ENCODE measurements at places on chromosomes 2 and 18.

DNA sequence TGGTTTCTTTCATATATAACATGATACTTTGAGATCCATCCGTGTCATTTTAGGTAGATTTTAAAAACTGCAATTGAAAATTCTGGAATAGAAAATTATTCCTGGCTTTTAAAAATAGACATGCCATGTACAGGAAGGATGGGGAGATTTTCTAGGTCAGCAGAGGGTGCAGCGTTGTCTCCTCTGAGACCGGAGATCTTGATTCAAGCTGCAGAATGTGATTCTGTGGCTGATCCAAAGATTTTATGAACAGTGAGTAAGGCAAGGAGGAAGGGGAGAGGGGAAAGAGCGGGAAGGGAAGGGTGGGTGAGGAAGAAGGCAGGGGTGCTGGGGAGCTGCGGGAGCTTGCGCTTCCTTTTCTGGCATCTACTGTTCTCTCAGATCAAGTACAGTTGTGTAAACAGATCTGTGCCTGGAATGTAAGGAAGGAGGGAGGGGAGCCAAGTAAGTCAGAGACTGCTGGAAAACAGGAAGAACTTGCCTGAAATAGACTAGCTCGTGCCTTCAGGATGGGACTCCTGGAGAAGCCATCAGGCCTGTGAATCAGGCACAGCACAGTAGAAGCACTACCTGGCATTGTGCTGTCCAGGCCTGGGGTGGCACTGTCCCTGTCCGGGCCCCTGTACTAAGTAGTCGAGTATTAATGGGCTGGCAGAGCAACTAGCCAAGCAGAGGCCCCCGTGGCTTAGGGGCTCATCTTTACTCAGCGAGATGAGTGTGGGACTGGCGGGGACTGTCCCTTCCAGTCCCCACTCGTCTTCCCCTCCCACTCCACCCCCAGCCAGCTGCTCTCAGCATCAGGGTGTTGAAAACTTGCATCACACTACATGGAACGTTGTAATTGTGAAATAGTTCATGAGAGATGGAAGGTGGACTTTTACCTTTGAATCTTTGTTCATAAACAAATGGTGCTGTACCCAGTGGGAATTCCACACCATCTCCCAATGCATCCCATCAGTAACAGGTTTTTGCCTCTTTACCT is 163.5 kb downstream of the UXS1 start:
- no peak for DNase-seq

- no peak for DNase-seq
These were observed 19.4 kb upstream of the RNF138 start for GRCh38 chr18:32072321-32072720.

DNA sequence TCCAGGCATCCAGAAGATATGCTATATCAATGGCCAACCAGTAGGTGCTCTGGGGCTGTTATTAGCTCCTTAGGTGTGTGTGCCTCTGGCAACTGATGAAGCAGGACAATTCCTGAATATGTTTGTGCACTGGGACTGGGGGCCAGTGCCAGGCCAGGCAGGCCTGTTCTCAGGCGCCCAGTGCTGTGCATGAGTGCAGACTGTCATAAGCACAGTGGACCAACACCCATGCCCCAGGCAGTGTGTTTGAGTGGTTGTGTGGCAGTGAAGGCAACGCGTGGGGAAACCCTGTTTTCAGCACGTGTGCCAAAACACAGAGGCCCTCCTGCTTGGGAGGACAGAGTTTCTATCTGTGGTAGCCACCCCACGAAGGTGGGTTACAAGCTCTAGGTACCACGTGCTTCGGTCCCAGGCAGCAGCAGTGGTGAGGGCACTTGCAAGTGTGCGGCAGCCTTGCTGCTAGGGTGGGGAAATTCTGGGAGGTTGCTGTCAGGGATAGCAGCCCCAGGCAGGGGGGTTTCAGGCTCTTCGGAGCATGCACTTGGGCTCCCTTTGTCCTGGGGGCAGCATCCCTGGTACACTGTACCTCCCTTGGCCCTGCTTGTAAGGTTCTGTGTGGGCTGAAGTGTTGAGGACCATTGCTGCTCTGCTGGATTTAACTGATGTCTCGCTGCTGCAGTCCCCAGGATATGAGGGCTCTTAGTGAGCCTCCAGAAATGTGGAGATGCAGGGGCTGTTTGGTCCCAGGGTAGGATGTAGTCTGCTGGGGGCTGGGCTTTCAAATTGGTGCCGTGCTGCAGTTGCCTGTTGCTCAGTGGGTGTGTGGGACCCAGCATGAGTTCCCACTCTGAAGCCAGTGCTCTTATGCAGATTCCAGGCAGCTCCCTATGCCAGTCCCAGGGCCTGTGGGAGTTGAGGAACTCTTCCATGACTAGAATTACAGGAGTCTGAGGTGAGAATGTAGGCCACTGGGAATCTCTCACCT is 280.9 kb downstream of the RPRM start:
- no peak for DNase-seq

- DNase-seq = no peak
These were observed 35.2 kb downstream of the OTOF start for GRCh38 chr2:26442707-26443106.

DNA sequence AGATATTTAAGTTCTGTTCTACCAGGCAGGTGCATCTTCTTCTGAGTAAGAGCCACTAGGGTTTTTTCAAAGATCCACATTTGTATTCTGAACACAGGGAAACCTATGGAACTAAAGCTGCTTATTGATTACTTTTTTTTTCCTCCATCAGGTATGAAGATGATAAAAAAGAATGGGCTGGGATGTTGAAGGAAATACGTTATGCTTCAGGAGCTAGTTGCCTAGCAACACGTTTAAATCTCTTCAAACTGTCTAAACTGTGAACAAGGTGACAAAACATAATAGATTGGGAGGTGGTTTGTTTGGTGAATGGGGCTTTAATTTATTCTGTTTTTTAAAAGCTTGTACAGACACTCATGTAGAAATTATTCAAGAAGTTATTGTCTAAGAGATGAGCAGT is 15.9 kb downstream of the KLHL41 start:
- no peak for DNase-seq

DNA sequence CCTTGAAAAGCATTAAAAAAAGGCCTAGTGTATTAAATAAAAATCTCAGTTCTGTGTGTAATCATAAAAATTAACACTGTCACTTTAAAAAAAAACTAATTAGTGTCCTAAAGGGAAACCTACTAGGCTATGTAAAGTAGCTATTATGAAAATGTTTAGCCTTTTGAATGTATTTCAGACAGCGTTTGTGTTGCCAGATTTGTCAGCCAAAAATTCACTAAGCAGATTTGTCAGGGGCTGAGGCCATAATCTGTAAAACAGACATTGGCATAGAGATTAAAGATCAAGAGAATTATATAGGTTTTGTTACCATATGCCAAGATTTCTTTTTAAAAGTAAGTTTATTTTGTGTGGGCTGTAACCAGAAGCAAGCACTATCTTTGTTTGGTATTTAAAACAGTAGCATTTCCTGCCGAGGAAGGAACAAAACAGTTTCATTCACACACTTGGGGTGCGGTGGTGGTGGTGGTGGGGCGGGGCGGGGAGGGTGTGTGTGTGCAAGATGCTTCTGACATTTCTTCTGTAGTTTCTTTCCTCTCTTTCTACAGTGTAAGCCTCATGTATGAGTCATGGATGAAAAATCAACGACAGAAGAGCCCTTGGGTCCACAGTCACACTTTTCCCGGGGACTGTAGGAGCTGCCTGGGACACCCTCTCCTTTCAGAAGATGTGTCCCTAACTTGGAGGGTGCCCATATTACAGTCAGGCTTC is 328.5 kb upstream of the FANCL start:
- no peak for DNase-seq

DNA sequence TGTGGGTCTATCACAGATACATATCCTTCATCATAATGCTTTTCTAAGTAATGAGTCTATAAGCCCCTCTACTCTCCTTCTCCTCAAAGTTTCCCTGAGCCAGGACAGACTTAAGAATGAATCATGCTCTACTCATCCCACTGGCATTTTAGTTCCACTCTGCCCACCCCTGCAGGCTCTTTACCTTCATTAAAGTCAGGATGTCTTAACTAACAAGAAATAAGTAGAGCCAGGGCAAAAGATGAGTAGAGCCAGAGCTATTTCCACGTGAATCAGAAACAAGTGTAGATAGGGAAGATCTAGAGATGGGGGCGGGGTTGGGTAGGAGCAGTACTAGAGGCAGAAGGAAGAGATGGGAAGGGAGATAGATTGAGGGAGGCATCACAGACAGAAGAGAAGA is 790.5 kb downstream of the RNF144A start:
- no peak for DNase-seq

- no peak for DNase-seq
These were observed 48.0 kb downstream of the TEX44 start for GRCh38 chr2:231640641-231641111.

DNA sequence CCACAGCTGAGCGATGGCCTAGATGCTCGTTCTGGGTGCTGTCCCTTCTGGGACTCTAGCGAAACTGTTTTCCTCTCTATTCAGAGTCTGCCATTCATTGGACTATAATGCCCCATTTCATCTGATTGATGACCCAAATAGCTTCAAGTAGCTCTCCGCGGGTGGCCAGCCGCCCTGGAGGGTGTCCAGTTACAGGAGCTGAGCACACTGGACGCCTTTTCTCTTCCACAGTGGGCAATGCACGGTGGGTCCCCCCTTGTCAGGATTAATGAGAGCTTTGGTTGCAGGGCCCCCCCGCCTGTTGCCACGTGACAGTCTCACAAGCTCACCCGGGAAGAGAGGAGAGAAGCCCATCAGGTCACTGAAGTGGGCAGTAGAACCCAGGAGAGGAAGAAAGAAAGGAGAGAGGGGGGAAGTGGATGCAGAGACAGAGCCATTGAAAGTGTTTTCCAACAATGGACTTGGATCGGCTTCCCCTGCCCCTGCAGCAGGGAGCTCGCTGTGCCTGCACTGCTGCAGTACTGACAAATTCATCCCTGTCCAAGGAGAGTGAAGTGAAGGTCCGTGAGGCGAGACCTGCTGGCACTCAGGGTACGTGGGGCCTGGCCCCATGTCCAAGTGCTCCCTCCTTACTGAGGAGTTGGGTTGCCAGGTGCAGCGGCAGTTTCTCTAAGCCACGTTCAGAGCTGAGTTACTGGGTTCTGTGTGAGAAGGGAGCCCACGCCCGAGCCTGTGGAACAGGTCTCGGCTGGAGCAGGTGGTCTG is 44.8 kb downstream of the DIPK1C start:
- no peak for DNase-seq

- no peak for DNase-seq
These were observed 59.2 kb downstream of the KYNU start for GRCh38 chr2:142936629-142937028.

DNA sequence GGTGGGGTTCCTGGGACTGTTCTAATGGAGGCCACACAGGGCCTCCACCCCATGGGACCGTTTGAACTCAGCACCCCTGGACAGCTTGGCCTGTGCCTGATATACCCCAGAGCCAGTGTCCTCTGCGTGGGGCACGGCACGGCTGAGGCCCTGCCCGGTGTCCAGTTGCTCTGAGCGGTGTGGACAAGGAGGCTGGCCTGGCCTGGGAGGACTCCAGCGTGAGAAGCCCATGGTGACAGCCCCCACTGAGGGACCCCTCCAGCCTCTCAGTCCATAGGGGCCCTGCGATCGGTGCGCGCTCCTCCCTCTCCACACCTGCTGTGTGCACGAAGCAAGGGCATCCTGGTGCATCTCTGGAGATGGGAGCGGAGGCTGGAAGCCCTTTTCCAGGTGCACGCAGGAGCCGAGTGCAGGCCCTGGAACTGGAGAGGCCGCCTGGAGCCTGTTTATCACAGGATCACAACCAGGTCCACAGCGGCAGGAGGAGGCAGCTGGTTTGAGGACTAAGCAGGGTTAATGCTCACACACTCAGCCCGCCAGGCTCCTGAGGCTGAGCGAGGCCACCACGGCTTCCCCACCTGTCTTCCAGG is 120.2 kb downstream of the PTGR3 start:
- DNase-seq = no peak

DNA sequence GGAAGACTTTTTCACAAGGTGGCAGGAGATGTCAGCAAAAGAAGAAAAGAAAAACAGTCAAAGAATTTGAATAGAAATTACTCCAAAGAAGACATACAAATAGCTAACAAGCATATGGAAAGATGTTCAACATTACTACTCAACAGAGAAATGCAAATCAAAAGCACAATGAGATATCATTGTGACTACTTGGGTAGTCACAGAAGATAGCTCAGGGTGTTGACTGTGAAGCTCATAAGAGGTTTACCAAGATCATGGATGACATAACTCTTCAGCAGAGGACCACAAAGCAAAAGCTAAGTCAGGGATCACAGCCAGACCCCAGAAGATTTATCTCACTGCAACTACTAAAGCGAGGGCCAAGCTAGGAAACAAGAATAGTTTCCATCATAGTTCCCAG is 53.0 kb upstream of the TANK start:
- no peak for DNase-seq
